ENCODE measurements at places on chromosomes 7 and 10. TPM values are rescaled to one million over a fixed set of nuclear protein-coding genes. Genes with fewer than 3 reads are reported as not detected.

The TEX36 gene
- total RNA-seq: not detected

- peaks cover 48% of the 10 kb centered on the region for H3K4me1 ChIP-seq
- no peaks in the 10 kb centered on the region for H3K36me3 ChIP-seq
- DNase-seq: no peak
- peak overlapping the region; percentile 23 for H3K27ac ChIP-seq
- H3K27me3 ChIP-seq: no peaks in the 10 kb centered on the region
- H3K4me3 ChIP-seq: no peak overlapping the region
Observed at GRCh38 chr7:69878015-69878414, 279.7 kb downstream of the AUTS2 start.

GRCh38 chr10:84844461-84844860 lies 516.1 kb downstream of the CCSER2 start:
- H3K27me3 ChIP-seq: no peaks in the 10 kb centered on the region
- H3K27ac ChIP-seq: no peak overlapping the region
- DNase-seq: no peak
- H3K4me1 ChIP-seq: peaks cover 17% of the 10 kb centered on the region

The WDFY4 gene
- total RNA-seq: not detected

The SYCE1 gene
- 0.78 TPM for total RNA-seq

GRCh38 chr7:113928112-113928511 lies 9.3 kb upstream of the PPP1R3A start:
- no peak overlapping the region for H3K4me3 ChIP-seq
- H3K27me3 ChIP-seq: no peaks in the 10 kb centered on the region
- no peak overlapping the region for H3K27ac ChIP-seq
- no peak for DNase-seq
- no peaks in the 10 kb centered on the region for H3K4me1 ChIP-seq

DNA sequence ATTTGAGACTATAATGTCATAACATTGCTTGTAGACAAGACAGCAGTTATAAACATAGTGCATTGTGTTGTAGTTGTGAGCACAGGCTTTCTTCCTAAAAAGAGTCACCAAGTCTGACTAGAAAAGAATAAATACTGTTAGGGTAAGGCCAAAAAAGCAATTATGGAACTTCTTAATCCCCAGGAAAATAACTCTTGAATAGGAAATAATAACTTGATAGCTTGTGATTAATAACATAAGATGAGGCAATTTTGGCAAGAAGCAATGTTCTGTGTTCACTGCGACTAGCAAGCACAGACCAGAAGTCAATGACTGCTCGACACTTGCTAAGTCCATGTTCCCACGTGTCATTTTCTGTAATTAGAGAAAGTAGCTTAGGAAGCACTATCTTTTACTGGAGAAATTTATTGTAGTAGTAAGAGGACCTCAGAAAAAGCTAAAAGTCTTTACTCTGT lies 97.1 kb downstream of the AGMO start:
- H3K4me3 ChIP-seq: no peak overlapping the region
- no peak overlapping the region for H3K27ac ChIP-seq
- H3K4me1 ChIP-seq: peaks cover 14% of the 10 kb centered on the region
- no peak for DNase-seq

- no peak for DNase-seq
- H3K27ac ChIP-seq: no peak overlapping the region
- H3K4me1 ChIP-seq: no peaks in the 10 kb centered on the region
- H3K27me3 ChIP-seq: no peaks in the 10 kb centered on the region
- no peak overlapping the region for H3K4me3 ChIP-seq
Observed at GRCh38 chr7:104106108-104106905, 101.5 kb downstream of the ORC5 start.

DNA sequence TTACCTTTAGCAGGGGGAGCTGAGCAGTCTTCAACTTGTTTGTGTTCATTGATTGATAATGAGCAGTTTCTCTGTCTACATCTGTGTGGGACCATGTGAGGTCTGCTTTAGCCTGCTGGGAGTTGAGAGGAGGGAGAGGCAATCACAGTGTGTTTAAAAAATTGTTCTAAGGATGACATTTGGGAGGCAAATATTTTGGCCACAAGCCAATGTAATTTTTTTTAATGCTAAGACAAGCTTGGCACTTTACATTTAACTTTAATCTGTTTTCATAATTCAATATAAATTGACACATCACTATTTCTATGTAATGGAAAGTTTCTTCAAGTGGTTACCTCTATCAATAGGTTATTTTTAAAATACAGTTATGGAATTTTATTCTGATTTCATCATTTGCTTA lies 55.9 kb upstream of the SEMA3A start:
- no peak for DNase-seq
- no peaks in the 10 kb centered on the region for H3K36me3 ChIP-seq
- H3K27ac ChIP-seq: no peak overlapping the region
- H3K27me3 ChIP-seq: no peaks in the 10 kb centered on the region
- H3K4me1 ChIP-seq: peaks cover 11% of the 10 kb centered on the region
- H3K4me3 ChIP-seq: peak overlapping the region; percentile 30

- H3K36me3 ChIP-seq: peaks cover 4% of the 10 kb centered on the region
- peak overlapping the region; percentile 78 for H3K27ac ChIP-seq
- DNase-seq: peak; percentile 58
Observed at GRCh38 chr10:97333601-97334369, 744 bp downstream of the FRAT2 start.

- H3K27me3 ChIP-seq: no peaks in the 10 kb centered on the region
- no peak for DNase-seq
- H3K4me3 ChIP-seq: no peak overlapping the region
- no peaks in the 10 kb centered on the region for H3K4me1 ChIP-seq
Observed at GRCh38 chr7:130814778-130815335, 80.8 kb upstream of the KLF14 start.

The FFAR4 gene
- not detected for total RNA-seq

DNA sequence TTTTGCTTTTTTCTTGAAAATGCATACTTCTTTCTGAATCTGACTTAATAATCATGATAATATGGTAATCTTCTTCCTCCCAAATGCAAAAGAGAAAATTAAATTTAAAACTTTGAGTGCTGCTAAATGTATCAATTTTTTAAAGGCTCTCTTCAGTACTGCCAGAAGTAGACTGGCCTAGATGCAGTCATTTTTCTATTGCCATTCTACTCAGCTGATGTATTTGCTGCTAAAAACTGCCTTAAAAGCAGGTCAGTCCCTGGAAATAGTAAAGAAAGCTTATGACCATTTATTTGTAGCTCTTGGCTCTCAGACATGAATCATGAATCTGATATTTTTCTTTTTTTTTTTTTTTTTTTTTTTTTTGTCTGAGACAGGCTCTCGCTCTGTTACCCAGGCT lies 28.5 kb downstream of the NAPEPLD start:
- H3K27ac ChIP-seq: no peak overlapping the region
- H3K27me3 ChIP-seq: no peaks in the 10 kb centered on the region
- DNase-seq: no peak
- no peaks in the 10 kb centered on the region for H3K36me3 ChIP-seq

DNA sequence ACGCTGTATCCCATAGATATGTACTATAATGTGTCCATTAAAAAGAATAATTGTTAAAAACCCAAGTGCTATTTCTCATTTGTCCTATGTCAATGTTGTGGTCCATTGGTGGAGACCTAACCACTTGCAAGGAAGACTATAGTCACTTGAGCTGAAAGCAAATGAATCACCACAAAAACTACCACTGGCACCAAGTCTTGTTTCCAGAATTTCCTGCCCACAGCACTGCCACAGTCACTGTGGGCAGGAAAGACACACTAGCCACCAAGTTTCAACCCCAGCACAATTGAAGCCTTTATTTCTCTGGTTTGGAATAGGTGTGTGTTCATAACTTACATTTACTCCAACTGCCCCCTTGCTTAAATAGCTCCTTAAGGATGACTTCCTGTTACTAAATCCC lies 12.4 kb downstream of the DIP2C start:
- H3K4me3 ChIP-seq: no peak overlapping the region
- H3K36me3 ChIP-seq: peaks cover 1% of the 10 kb centered on the region
- no peak for DNase-seq
- H3K27ac ChIP-seq: no peak overlapping the region
- H3K4me1 ChIP-seq: peaks cover 15% of the 10 kb centered on the region
- H3K27me3 ChIP-seq: peaks cover 7% of the 10 kb centered on the region

GRCh38 chr7:38932509-38933168 lies 23.6 kb upstream of the VPS41 start:
- no peaks in the 10 kb centered on the region for H3K36me3 ChIP-seq
- H3K27me3 ChIP-seq: peaks cover 1% of the 10 kb centered on the region
- peak; percentile 86 for DNase-seq
- H3K4me1 ChIP-seq: peaks cover 8% of the 10 kb centered on the region
- no peak overlapping the region for H3K4me3 ChIP-seq
- H3K27ac ChIP-seq: no peak overlapping the region

DNA sequence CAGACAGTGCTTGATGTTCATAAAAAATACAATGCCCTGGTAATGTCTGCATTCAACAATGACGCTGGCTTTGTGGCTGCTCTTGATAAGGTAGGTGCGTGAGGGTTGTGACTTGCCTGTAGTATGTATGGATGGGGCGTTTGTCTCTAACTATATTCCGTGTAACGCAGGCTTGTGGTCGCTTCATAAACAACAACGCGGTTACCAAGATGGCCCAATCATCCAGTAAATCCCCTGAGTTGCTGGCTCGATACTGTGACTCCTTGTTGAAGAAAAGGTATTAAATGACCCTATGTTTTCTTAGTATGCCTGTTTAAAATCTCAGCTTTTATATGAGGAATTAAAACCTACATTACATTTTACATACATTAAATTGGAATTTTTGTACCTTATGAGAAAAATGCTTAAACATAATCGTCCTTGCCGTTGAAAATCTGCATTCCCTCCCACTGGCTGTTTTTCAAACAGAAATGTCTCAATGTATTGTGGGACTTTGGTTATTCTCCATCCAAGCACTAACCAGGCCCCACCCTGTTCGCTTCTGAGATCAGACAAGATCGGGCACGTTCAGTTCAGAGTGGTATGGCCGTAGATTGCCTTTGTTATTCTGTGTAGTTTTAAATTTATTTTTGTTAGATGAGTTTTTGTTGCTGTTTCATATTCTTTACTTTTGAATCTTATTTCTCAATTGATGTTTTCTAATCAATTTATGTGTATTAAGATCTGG lies 85.3 kb downstream of the CUL1 start:
- no peaks in the 10 kb centered on the region for H3K27me3 ChIP-seq
- peaks cover 13% of the 10 kb centered on the region for H3K36me3 ChIP-seq
- no peak for DNase-seq
- H3K27ac ChIP-seq: peak overlapping the region; percentile 57
- H3K4me3 ChIP-seq: no peak overlapping the region

The OPN4 gene
- total RNA-seq: not detected

The HDAC9 gene
- total RNA-seq: 94.8 TPM

- no peak for DNase-seq
- H3K4me3 ChIP-seq: no peak overlapping the region
- H3K27ac ChIP-seq: no peak overlapping the region
Observed at GRCh38 chr10:124732931-124733570, 11.1 kb downstream of the FAM53B start.

The FBXO24 gene
- total RNA-seq: 0.49 TPM

GRCh38 chr7:63789378-63790176 lies 209.1 kb upstream of the ZNF722 start:
- DNase-seq: no peak
- H3K4me3 ChIP-seq: no peak overlapping the region

- H3K27me3 ChIP-seq: no peaks in the 10 kb centered on the region
- no peak overlapping the region for H3K4me3 ChIP-seq
- peaks cover 2% of the 10 kb centered on the region for H3K36me3 ChIP-seq
- H3K27ac ChIP-seq: no peak overlapping the region
- no peak for DNase-seq
- peaks cover 6% of the 10 kb centered on the region for H3K4me1 ChIP-seq
Observed at GRCh38 chr7:90816511-90817142, 220.5 kb downstream of the CDK14 start.

DNA sequence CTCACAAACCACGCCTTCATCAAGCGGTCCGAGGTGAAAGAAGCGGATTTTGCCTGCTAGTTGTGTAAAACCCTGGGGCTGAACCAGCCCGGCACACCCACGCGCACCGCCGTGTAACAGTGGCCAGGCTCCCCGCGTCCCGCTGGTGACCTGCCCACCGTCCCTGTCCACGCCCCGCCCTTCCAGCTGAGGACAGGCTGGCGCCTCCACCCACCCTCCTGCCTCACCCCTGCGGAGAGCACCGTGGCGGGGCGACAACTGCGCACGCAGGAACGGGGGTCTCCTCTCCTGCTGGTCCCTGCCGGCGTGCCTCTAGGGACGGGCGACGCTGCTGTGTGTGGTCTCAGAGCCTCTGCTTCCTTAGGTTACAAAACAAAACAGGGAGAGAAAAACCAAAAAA lies 16.9 kb upstream of the TSPAN33 start:
- DNase-seq: no peak
- no peak overlapping the region for H3K4me3 ChIP-seq
- H3K27me3 ChIP-seq: peaks cover 4% of the 10 kb centered on the region
- no peaks in the 10 kb centered on the region for H3K4me1 ChIP-seq
- no peak overlapping the region for H3K27ac ChIP-seq
- no peaks in the 10 kb centered on the region for H3K36me3 ChIP-seq

DNA sequence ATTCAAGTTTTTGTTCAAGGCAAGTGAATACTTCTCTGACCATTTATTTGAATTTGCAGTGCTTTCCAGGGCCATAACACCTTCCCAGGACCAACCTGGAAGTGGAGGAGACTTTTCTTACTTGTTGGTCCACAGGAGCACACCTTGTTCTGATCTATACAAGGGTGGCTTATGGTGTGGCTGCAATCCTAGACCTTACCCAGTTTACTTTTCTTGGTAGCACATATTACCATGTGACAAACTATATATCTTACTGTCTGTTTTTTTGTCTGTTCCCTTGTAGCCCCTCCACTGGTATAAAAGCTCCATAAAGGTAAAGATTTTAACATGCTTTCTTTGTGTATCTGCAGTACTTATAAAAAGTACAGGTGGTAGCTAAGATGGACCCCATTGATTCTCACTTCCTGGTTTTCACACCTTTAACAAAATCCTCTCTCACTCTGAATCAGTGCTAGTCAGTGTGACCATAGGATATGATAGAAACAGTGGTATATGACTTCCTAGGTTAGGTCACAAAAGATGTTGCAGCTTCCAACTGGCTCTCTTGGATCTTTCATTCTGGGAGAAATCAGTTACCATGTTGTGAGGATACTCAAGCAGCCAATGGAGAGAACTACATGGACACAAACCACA lies 5.6 kb upstream of the ASB4 start:
- H3K27me3 ChIP-seq: no peaks in the 10 kb centered on the region
- H3K4me1 ChIP-seq: peaks cover 46% of the 10 kb centered on the region
- no peak overlapping the region for H3K4me3 ChIP-seq
- peak overlapping the region; percentile 33 for H3K27ac ChIP-seq

DNA sequence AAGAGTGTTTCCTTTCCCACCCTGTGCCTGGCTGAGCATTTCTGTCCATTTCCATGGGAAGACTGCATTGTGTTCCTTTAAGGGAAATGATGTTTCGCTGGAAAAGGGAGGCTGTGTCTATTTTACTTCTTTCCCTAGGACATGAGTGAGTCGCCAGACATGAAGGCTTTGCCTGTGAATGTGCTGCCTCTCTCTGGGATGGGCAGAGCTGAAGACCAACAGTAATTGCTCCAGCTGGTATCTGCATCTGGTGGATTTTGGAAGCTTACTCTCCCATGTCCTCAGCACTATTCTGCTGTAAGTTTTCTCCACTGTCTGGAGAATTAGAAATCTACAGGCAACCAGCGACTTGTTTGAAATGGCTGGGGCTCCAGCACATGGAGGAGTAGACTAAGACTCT lies 264.6 kb upstream of the BMPER start:
- H3K27ac ChIP-seq: no peak overlapping the region
- H3K27me3 ChIP-seq: no peaks in the 10 kb centered on the region
- H3K4me3 ChIP-seq: no peak overlapping the region
- H3K36me3 ChIP-seq: no peaks in the 10 kb centered on the region
- peaks cover 21% of the 10 kb centered on the region for H3K4me1 ChIP-seq
